ENCODE measurements at places on chromosomes 6 and 20. TPM values are rescaled to one million over a fixed set of nuclear protein-coding genes. Genes with fewer than 3 reads are reported as not detected.

The AHI1 gene
- total RNA-seq = 29.6 TPM

The CALHM5 gene
- total RNA-seq = 0.05 TPM

The MLN gene
- total RNA-seq = not detected

The C20orf204 gene
- total RNA-seq = 2.5 TPM

The MAS1 gene
- total RNA-seq = not detected

DNA sequence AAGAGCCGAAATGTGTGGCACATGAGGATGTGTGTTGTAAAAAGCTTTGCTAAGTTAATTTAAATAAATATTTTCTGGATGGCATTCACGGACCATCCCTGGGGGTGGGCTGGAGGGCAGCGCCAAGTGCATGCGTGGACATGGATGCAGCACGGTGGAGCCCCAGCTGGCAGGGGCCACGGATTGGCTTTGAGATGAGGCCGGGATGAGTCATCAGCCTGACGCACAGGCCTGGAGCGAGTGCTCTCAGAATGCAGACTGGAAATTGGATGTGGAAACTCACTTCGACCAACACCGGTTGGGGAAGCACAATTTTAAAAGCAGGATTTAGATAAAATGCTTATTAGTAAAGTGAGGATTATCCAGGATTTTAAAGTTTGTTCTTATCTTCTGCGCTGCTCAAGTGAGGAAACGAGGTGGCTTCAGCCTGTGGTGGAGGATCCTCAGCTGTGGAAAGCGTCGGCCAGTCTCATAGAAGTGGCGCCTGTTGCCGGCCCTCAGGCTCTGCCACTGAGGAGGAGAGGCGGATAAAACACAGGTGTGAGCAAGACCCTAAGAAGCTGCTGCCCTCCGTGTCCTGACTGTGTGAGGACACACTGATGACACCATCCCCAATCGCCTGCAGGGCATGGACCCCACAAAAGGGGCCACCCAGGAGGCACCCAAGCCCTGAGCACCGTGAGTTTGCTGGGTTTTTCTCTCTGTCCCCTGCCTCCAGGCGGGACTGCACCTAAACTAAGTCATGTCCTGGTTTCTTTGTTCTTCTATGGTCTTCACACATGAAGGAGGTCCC is 279.7 kb downstream of the CDH4 start:
- H3K4me1 ChIP-seq = no peaks in the 10 kb centered on the region
- no peak for DNase-seq
- no peak overlapping the region for H3K4me3 ChIP-seq
- no peaks in the 10 kb centered on the region for H3K36me3 ChIP-seq
- no peaks in the 10 kb centered on the region for H3K27me3 ChIP-seq
- H3K27ac ChIP-seq = no peak overlapping the region

DNA sequence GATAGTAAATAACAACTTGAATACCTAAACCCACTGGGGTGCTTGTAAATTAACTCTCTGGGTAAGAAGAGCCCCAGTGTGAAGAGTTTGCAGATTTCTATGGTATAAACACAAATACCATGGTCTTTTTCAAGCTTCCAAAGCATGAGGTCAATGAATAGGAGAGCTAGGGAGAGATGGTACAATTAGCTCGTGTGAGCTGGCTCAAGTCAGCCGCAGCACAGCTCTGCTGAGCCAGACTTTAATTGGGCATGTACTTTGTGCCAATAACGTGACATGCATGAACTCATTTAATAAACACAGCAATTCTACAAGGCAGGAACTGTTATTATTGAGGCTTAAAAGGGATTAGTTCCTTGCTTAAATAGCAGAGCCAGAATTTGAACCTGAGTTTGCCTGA is 684.2 kb downstream of the KIF16B start:
- H3K4me3 ChIP-seq = no peak overlapping the region
- no peak for DNase-seq
- H3K4me1 ChIP-seq = no peaks in the 10 kb centered on the region
- no peaks in the 10 kb centered on the region for H3K36me3 ChIP-seq
- H3K27ac ChIP-seq = no peak overlapping the region

DNA sequence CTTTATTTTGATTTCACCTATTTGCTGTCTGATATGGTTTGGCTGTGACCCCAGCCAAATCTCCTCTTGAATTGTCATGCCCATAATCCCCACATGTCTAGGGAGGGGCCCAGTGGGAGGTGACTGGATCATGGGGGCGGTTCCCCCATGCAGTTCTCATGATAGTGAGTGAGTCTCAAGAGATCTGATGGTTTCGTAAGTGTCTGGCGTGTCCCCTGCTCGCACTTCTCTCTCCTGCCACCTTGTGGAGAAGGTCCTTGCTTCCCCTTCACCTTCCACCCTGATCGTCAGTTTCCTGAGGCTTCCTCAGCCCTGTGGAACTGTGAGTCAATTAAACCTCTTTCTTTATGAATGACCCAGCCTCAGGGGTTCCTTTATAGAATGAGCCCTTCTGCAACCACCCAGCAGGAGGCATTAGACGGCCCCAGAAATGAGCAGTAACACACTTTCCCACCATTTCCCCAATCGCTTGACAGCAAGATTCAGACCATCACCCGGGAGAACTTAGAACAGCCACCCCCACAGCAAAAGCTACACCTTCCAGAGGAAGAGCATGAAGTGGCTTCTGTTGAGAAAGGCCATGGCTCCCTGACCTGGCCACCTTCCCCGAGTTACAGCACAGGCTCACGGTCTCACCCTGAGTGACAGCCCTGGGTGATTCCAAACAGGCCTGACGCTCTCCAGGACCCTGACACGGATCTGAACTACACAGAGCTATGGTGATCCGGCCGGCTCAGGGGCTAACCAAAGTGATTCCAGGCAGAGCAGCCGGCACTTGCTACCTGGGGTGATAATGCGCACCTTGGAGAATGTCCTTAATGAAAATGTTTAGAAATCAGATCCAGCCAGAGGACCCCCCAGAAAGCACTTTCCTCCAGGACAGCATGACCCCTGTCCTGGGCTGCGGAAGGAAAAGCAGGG is 131.2 kb upstream of the CDH4 start:
- no peak overlapping the region for H3K4me3 ChIP-seq
- no peaks in the 10 kb centered on the region for H3K36me3 ChIP-seq
- no peaks in the 10 kb centered on the region for H3K4me1 ChIP-seq
- no peaks in the 10 kb centered on the region for H3K27me3 ChIP-seq
- no peak for DNase-seq

- DNase-seq = no peak
- no peak overlapping the region for H3K4me3 ChIP-seq
- no peaks in the 10 kb centered on the region for H3K36me3 ChIP-seq
- no peak overlapping the region for H3K27ac ChIP-seq
Observed at GRCh38 chr6:31357886-31358285, 907 bp upstream of the HLA-B start.

DNA sequence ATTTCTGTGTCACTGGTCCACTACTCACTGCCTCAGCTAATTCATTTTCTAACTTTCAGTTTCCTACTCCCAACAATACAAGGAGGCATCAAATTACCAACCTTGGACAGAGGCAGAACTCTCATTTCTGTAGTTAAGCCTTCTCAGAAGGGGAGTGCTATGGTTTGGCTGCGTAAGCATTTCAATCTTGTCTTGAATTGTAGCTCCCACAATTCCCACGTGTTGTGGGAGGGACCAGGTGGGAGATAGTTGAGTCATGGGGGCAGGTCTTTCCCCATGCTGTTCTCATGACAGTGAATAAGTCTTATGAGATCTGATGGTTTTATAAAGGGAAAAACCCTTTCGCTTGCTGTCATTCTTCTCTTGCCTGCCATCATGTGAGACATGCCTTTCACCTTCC is 22.9 kb downstream of the HLA-DRA start:
- DNase-seq = no peak
- no peaks in the 10 kb centered on the region for H3K4me1 ChIP-seq
- H3K4me3 ChIP-seq = no peak overlapping the region
- no peak overlapping the region for H3K27ac ChIP-seq
- no peaks in the 10 kb centered on the region for H3K36me3 ChIP-seq

- H3K4me1 ChIP-seq = no peaks in the 10 kb centered on the region
- H3K27me3 ChIP-seq = 0 out of 2 replicates have a peak, but pooled peaks cover 3% of the 10 kb centered on the region
- no peak overlapping the region for H3K27ac ChIP-seq
- H3K4me3 ChIP-seq = no peak overlapping the region
- no peaks in the 10 kb centered on the region for H3K36me3 ChIP-seq
- DNase-seq = no peak
Observed at GRCh38 chr20:2162125-2162822, 60.6 kb downstream of the STK35 start.

DNA sequence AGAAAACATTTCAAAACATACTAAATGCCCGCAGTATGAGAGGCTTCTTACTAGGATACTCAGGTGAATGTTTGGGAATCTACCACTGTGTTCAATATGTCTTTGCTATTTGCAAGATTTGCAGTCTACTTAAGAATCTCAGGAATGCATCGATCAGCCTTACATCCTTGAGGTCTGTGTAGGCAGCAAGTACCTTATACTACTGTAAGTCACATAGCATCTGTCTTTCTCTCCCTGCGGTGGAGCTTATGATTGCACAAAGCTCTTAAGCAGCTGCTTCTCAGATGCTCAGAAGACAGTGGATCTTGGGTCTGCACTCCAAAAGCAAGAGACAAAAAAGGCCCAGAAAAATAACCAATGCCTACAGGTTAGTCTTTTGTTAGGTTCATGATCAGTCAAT is 21.4 kb downstream of the PCSK2 start:
- no peaks in the 10 kb centered on the region for H3K36me3 ChIP-seq
- H3K27me3 ChIP-seq = peaks cover 5% of the 10 kb centered on the region
- H3K4me3 ChIP-seq = no peak overlapping the region

DNA sequence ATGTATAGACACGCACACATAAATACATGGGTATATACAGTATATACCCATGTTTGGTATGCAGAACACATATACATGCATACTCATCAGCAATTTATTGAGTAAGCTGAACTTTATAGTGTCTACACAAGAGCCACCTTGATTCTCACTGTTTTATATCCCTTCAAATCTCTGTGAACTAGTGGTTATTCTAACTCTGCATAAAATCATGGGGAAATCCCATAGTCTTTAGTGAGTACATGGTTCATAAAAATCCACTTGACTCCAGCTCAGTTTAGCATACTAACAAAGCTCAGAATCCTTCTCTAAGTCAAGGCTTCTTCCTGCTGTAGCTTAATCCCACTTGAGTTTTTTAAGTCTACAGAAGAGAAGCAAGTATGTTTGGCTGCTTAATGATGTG is 104.1 kb downstream of the THEMIS start:
- DNase-seq = no peak
- no peaks in the 10 kb centered on the region for H3K36me3 ChIP-seq
- no peak overlapping the region for H3K27ac ChIP-seq
- no peaks in the 10 kb centered on the region for H3K4me1 ChIP-seq

DNA sequence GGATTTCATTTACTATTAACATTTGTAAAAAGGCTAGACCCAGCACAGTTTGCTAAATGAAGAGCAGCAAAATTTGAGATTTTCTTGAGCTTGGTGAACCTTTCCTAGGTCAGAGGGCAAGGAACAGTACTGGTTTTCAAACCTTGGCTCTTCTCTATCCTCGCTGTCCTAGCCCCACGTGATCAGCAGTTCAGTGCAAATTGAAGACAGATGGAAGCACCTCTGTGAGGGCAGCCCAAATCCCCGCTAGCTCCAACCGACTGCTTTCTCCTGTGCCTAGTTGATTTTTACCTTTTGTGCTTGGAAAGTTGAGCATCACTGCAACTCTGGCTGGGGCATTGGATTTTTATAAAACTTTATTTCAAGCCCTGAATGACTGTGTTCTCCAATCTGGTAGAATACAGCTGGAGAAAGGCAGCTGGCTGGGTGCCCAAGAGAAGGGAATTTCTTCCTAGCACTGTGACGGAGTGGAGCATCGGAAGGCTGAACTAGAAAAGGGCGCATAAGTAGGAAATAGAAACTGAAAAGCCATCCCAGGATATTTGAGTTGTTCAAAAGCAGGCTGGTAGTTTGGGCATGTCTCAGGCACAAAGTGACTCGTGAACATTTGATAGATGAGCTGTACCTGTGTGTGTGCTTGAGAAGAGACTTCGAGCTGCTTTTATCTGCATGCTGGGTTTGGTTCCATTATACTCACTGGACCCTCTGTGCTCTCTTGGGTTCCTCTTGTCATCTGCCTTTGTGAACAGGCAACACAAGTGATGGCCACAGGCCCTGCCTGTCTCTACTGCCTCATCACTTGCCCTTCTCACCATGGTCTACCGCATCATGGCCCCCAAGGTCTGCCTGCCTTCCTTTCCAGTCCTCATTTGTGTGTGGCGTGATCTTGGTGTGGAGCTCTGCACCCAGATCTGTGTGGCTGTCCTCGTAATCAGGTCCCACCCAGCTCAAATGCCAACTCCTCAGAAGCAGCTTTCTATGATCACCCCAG is 2.3 kb downstream of the RNF114 start:
- DNase-seq = no peak
- H3K27me3 ChIP-seq = no peaks in the 10 kb centered on the region

DNA sequence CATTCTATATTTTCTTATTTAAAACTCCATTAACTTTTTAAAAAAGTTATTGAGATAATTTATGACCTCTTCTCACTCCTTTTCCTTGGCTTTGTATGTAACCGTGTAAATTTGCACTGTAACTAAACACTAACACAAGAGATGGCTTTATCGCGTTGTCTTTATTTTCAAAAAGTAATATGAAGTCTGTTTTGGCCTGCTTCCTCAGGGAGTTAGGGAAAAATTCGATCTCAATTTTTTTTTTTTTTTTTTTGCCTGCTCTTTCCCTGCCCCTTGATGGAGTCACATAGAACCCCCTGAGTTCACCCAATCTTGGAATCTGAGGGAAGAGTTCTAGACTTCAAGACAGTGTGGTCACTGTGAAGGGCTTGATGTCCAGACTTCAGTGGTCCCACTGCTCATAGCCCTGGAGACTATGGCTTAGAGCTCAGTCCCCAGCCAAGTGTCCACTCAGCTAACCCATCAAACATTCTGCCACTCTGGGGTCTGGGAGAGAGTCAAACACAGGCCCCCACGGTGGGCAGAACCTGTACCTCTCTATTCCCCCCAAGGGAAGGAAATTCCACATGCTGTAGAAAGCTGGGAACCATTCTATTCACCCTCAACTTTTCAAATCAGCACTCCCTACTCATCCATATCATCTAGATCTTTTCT is 15.7 kb upstream of the TBC1D22B start:
- H3K4me1 ChIP-seq = peaks cover 71% of the 10 kb centered on the region
- DNase-seq = no peak
- no peaks in the 10 kb centered on the region for H3K27me3 ChIP-seq

DNA sequence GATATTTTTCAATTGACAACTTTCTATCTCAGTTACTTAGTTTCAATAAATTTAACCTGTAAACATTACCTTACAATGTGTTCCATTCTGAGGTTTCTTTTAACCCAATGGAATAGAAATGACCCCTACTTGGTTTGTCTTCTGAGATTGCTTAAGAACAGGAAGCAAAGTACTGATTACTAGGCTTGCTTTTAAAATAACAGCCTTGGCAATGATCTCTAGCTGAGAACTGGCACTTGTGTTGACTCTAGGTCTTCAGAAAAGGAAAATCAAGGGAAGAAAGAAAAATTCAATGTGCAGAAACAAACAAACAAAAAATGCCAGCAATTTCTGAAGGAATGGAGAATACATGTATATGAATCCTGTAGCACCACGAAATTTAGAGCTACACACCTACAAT is 66.1 kb downstream of the SYNE1 start:
- DNase-seq = no peak
- no peaks in the 10 kb centered on the region for H3K36me3 ChIP-seq
- H3K4me1 ChIP-seq = no peaks in the 10 kb centered on the region
- H3K27ac ChIP-seq = no peak overlapping the region
